ENCODE measurements at places on chromosomes 4 and X.
A peak's percentile ranks its signal among the peaks of the same experiment; 100 is the strongest.

- DNase-seq: no peak
Measured at GRCh38 chrX:110532581-110532931, 173.9 kb downstream of the RTL9 start.

- no peak for DNase-seq
Measured at GRCh38 chrX:23742174-23742696, 841 bp downstream of the ACOT9 start.

GRCh38 chr4:42716996-42717395, 60.1 kb upstream of the ATP8A1 start:
- DNase-seq: no peak

GRCh38 chrX:49303346-49303745, at the start of gene GAGE10:
TSS of gene GAGE10 (plus strand) at chrX:49303646. CDS start at chrX:49304860, 1,214 bp downstream.
- DNase-seq: no peak

- no peak for DNase-seq
Measured at GRCh38 chr4:143054971-143055370, 129.7 kb upstream of the USP38 start.

DNA sequence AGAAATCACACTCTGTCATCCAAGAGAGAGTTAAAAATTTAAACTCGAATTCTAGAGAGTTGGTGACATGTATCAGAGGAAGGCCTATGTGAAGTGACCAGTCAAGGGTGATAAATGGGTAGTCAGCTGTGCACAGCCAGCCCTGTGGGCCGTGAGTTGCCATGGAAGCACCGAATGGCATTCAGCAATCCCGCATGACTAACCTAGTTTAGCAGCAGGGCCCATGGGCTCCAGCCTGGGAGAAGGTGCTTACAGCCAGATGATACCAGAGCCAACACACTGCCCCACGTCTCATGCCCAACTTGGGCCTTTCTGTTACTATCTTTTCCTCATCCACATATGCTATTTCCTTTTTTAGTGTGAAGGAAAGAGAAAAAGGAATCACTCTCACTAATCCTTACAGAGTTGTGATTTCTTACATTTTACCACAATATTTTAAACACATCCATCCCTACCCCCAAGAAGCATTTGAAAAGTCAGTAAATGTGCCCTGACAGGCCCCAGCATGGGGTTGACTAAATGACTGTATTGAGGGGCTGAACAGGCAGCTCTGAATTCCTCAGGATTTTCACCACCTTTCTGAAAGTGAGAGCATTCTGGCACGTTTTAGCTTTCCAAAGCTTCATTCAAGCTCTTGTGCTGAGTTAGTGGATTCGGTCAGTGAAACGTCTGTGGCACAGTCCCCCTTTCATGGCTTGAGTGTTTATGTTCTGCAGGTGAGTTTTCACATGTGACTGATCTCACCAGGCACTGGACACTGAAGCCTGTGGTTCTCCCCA, 104.2 kb downstream of the AFF1 start:
- peak; percentile 61 for DNase-seq

GRCh38 chr4:153210727-153211126, 6.5 kb downstream of the TRIM2 start:
- no peak for DNase-seq

- no peak for DNase-seq
Measured at GRCh38 chr4:114082348-114082747, 102.9 kb upstream of the ARSJ start.

DNA sequence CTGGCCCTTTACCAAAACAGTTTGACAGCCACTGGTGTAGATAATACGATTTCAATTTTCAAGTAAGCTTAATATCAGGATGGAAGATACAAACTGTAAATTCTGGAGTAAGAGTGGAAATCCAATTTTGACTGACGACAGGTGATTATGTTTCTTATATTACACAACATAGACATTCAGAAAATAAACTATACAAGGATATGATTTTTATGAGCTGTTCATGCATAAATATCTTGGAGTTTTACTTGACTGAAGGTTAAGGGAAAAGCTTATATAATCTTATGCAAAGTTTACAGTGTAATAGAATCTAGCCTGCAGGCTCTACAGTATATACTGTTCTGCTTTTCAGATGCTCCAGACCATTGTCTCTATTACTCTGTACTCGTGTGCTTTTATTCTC, 1672.3 kb downstream of the ARAP2 start:
- no peak for DNase-seq

GRCh38 chr4:141763374-141763773, 127.0 kb downstream of the IL15 start:
- DNase-seq: peak; percentile 75

DNA sequence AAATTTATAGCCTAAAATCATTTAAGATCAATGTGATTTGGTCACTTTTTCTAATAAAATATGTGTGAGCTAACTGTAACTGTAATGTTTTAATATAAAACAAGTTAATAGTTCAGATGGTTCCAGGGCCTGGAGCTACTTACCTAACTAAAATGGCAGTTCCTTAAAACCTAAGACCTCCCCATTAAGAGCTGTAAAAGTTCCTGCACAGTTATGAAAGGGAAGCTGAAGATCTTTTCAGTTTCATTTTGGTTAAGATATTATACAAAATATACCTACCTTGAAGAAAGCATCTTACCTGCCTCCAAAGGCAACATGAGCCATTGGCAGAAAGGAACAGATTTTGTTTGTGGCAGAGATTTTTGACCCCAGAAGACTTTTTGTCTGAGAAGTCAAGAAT, 30.1 kb downstream of the HPF1 start:
- DNase-seq: no peak

GRCh38 chrX:18994713-18995112, 10.8 kb upstream of the PHKA2 start:
- DNase-seq: no peak

GRCh38 chr4:16415751-16416150, 189.5 kb upstream of the TAPT1 start:
- DNase-seq: no peak

DNA sequence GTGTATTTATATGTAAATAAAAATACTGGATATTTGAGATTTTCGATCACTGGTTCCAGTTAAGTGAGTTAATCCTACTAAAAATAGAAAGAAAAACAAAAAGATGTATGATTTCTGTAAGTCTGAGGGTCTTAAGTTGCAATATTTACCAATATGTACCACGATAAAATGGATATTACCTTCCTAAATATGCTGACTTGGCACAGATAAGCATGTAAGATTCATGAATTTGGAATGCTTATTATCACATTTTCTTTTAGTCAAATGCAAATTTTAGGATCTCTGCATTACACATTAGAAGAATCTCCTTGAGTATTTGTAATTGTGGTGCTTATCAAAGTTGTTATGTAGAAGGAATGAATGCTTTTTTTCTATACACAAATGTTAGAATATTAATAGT, 1018.3 kb upstream of the GRID2 start:
- DNase-seq: no peak

GRCh38 chrX:134948333-134949241, 42.2 kb upstream of the SMIM10 start:
- DNase-seq: no peak

DNA sequence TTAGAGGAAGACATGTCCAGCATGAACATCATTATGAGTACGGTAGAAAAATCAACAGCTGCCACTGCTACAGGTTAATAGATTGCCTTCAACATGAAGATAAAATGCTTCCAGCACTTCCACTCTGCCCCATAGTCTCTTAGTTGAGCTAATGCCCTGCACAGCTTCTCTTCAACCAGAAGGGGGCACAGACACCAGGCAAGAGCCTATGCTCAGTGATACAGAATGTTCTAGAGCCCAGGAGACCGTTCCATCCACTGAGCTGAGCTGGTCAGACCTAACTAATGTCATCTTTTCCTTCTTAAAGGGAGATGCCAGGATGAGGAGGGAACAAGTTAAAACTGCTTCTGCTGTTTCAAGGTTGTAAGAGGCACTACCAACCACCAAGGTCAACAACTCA, 42.2 kb downstream of the SMIM10L2A start:
- no peak for DNase-seq

- no peak for DNase-seq
Measured at GRCh38 chr4:183366206-183366835, 44.1 kb upstream of the CLDN24 start.

GRCh38 chrX:1336331-1336943, at the start of gene IL3RA:
TSS of gene IL3RA (plus strand) at chrX:1336785. CDS start at chrX:1341766, 4,981 bp downstream.
- no peak for DNase-seq

GRCh38 chrX:3257471-3257870, 89.0 kb downstream of the MXRA5 start:
- DNase-seq: no peak

- DNase-seq: no peak
Measured at GRCh38 chrX:104427073-104427472, 138.9 kb upstream of the IL1RAPL2 start.

- no peak for DNase-seq
Measured at GRCh38 chr4:98150092-98150761, 7.0 kb upstream of the STPG2 start.

- no peak for DNase-seq
Measured at GRCh38 chr4:139171876-139172691, 4.9 kb downstream of the ELF2 start.

DNA sequence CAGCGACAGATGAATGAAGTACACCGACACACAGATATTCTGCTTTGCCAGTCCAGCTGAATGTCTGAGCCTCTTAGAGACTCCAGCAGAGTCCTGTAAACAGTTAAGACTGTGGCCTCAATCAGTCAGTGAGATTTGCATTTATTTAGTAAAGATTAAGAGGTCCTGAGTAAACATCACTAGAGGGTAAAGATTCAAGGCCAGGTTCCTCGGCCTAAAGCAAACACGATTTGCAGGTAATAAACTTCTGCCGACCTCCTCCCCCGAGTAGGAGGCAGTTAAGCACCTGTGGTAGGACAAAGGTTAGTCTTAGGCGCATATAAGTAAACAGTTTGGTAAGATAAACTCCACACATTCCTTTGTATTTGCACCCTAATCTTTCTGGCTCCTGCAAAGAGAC, 99.6 kb downstream of the CFAP47 start:
- no peak for DNase-seq

DNA sequence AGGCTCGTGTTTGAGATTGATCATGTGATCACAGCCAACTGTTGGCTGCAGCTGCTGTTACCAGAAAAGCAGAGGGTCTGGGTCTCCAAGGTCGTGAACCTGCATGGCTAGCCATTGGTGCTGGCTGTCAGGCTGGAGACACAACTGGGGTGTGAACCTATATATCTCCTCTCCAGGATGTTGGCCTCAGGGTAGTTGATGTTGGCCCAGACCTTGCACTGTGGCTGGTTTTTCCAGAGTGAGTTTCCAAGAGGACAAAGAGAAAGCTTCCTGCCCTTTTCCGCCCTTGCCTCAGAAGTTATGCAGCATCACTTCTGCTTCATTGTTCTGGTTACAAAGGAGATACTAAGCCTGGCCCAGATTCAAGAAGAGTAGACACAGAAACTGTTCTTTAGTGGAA, 607.8 kb upstream of the HS3ST1 start:
- DNase-seq: no peak

DNA sequence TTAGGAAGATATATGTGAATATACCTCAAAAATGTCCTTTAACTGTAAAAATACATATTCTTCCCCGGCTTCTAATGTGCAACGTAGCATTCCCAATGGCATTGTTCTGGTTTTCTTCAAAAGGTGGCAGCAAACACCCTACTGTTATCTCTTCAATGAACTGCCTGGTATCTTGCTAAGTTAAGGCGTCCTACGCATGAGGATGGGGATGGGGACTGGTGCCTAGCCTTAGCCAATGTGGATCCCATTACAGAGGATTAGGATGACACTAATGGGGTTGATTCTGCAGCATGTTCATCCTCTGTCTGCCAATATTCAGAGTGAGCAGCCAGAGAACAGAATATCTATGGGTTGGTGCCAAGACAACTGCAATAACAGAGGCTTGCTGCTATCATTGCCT, 334.9 kb upstream of the ADGRL3 start:
- DNase-seq: no peak

- DNase-seq: no peak
Measured at GRCh38 chr4:40548256-40548655, 81.4 kb downstream of the RBM47 start.

DNA sequence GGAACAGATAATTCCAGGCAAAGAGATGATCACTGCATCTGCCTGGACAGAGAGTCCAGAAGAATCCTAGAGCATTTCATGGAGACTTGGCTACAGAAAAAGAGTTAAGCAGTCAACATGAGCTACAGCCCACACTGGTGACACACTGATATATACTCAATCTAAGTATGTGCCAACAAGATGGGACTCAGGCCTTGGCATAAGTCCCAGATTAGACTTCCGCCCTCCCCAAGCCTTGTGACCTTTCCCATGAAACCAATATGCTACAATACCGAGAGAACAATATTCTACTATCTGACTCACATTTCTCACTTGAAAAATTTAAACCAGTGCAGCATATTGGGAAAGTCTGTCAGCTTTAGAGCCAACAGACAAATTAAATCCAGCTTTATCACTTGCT, 65.7 kb upstream of the SLITRK2 start:
- DNase-seq: no peak

GRCh38 chr4:113407409-113407808, 354.1 kb downstream of the CAMK2D start:
- peak; percentile 71 for DNase-seq

DNA sequence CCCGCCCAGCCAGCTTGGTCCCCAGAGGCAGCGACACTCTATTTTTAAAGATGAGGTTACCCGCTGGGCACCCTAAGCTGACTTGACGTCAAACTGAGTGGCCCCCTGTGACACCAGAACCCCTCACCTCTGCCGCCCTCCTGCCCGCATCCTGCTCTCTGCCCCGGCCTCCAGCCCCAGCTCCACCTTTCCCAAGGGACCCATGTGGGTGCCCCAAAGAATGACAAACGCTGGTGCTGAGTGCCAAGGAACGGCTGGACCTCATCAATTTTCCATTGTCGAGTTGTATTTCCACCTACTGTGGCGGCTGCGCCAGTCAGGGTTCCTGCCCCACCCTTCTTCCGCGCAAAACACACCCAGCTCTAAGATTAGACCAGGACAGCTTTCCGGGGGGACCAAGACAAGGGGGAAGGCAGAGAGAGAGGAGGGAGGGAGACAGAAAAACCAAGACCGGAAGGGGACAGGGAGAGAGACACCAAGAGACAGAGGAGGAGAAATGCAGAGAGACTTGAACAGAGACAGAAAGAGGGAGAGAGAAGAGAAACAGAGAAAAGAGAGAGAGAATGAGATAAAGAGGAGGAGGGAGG, 2.0 kb downstream of the PRKX start:
- no peak for DNase-seq

DNA sequence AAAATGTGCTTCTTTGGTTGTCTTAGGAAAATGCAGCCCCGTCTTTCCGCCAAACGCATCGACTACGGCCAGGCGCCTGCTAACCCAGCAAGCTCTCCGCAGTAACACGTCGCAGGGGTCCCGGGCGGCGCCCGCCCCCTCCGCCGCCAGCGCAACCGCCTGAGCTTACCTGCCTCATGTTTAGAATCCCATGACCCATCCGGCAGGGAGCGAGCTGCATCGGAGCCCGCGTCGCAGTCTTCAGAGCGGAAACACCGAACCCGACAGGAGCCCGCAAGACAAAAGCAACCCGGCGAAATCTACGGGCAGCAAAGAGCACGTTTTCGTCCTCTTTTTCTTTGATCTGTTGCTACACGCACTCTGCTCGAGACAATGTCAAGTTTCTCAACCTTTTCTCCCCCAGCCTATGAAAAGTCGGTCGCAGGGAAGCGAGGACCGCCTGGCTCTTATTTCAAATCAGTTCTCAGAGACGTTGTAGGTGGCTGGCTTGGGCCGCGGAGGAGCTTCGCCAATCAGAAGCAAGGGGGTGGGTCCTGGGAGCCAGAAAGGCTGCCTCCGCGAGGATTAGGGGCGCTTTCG, at the start of gene MID1:
MID1 (minus strand) TSS at position 465 of the 579 bp plus-strand sequence. CDS start 53,038 bp downstream, outside the sequence.
- no peak for DNase-seq

- DNase-seq: no peak
Measured at GRCh38 chr4:128601991-128602695, 207.4 kb upstream of the JADE1 start.

- DNase-seq: no peak
Measured at GRCh38 chrX:3699821-3700381, 13.5 kb downstream of the PRKX start.

GRCh38 chrX:148389629-148390028, 110.8 kb upstream of the AFF2 start:
- no peak for DNase-seq
